Thyroid gland (tissue), 4 donors: ENCODE measurements at places on chromosomes 7 and 10.
A peak's percentile ranks its signal among the peaks of the same experiment; 100 is the strongest.

- DNase-seq = no peak
Measured at GRCh38 chr10:5528989-5529701, 4.4 kb downstream of the CALML3 start.

DNA sequence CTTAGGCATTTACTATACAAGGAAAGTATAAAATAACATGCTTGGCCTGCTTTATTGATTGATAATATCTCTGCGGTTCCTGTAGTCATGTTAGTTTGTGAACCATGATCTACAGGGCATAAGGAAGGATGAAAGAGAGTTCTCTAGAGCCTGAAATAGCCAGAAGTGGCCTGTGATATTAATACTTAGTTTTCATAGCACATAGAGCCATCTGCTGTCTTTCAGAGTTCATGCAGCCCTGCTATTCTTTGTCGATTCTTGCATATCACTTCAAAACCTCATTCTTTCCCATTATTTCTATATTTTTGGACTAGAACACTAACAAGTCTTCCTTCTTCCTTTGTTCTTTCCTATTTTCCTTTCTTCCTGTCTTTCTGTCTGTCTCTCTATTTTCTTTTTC lies 26.4 kb upstream of the PRKG1 start:
- no peak for DNase-seq

- DNase-seq = no peak
Measured at GRCh38 chr7:21429786-21430574, 2.1 kb downstream of the SP4 start.

- DNase-seq = no peak
Measured at GRCh38 chr10:122230222-122230621, 40.9 kb upstream of the BTBD16 start.

GRCh38 chr10:132035476-132035875 lies 30.3 kb upstream of the JAKMIP3 start:
- no peak for DNase-seq

GRCh38 chr7:17136126-17136525 lies 162.3 kb upstream of the AHR start:
- DNase-seq = no peak

DNA sequence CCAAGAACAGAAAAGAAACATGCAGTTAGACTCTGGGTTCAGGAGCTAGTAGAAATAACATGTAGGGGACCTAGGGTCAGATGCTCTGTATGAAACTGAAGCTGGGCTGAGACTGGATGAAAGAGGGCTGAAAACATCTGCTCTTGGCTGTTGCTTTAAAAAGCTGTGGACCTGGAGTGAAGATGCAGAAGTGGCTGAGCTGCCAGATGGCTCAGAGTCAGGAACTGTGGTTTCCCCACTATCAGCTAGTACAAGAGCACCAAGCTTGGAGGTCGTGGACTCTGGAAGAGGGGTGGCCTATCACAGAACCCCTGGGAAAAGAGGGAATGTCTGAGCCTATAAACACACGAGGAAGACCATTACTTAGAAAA lies 5.9 kb downstream of the ADK start:
- no peak for DNase-seq

- no peak for DNase-seq
Measured at GRCh38 chr7:13321316-13321715, 633.9 kb downstream of the ARL4A start.

- no peak for DNase-seq
Measured at GRCh38 chr7:16136896-16137295, 284.4 kb downstream of the CRPPA start.

DNA sequence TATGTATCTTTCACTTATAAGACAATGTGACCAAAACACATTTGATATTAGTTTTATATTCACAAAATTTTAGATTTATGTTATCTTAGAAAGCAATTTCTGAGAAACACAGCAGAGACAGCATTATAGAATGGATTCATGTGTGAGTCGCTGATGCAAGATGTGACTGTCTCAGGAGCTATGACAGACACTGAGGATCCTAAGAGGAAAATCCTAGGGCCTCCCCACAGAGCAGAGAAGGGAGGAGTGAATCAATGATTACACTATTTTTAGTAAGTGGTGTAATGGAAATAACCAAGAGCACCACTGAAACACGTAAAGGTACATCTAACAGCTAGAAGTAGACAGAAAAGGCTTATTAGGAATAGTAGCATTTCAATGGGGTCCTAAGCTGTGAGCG lies 204.0 kb upstream of the PTN start:
- DNase-seq = no peak

DNA sequence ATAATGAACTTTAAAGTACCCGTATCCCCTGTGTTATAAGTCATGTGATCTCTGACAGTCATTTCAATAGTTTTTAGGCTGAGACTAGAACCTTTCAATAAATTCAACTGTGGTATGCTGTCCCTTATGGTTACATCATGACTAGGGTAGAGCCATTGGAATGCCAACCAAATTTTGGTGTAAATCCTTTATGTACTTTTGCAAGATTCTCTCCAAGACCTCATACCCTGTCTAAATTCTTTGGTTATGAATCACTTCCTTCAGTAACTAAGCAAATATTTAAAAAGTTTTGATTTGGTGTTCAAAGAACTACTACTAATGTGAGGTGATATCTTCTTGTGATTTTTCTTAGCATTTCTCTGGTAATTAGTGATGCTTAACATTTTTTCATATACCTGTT lies 20.8 kb upstream of the OR6B1 start:
- no peak for DNase-seq

DNA sequence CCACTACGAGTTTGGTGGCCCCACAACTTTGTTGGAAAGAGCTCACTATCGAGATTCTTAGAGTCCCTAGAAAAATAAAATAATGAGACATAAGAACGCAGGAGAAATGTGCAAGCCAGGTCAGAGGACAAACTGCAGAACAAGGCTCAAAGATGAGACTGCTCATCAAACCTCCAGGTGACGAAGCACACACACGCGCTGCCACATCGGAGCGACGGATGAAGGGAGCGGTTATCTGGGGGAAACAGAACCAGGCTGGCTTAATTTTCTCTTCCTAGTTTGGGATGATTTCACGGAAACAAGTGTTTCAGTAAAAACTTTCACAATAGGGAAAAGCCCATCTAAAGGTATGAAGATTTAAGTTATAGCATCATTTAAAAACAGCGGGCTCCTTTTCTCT lies 231.3 kb downstream of the SFMBT2 start:
- DNase-seq = no peak

DNA sequence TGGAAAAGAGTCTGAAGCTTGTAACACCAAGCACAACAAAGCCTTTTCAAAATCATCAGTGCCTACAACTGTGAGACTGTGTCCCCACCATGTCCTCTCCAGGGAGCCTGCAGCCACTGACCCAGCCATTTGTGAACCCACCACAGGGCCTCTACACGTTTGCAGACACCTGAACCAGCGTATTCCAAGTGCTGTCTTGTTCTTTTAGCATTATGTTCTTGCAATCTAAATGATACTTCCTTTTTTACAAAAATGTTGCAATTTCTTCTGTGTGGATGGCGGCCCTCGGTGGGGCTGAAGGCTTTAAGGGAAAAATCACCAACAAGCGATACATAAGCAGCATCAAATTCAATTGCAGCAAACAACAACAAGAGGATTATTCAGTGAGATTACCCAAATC lies 403.2 kb upstream of the MGMT start:
- no peak for DNase-seq

GRCh38 chr10:49323171-49323895 lies 24.4 kb downstream of the C10orf71 start:
- no peak for DNase-seq

DNA sequence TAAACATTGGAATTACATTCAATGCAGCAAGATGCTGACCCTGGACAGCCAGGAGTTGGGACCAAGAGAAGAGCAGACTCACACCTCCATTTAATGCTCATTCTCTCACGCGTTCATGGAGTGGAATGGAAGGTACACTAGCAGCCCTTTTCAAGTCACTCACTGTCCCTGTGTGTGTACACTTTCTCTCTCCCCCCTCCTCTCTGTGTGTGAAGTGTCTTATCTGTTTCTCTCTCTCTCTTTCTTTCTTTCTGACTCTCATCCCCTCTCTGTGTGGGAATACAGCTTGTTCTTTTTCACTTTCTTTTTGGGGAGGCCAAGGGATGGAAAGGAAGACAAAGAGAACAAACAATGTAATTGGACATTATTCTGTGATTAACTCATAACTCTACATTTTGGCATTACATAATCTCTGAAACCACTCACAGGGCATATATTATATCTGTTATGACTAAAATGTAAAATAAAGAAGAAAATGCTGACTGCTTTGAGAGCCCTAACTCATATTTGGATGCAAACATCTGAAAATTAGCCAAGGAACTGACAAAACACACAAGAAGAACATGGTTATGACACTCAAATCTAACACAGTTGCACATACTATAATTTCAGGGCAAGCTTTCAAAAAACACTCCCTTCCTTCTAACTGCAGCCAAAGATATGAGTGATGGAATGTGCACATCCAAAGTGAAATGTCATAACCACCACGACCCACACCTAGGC lies 188.8 kb downstream of the PARD3 start:
- no peak for DNase-seq

DNA sequence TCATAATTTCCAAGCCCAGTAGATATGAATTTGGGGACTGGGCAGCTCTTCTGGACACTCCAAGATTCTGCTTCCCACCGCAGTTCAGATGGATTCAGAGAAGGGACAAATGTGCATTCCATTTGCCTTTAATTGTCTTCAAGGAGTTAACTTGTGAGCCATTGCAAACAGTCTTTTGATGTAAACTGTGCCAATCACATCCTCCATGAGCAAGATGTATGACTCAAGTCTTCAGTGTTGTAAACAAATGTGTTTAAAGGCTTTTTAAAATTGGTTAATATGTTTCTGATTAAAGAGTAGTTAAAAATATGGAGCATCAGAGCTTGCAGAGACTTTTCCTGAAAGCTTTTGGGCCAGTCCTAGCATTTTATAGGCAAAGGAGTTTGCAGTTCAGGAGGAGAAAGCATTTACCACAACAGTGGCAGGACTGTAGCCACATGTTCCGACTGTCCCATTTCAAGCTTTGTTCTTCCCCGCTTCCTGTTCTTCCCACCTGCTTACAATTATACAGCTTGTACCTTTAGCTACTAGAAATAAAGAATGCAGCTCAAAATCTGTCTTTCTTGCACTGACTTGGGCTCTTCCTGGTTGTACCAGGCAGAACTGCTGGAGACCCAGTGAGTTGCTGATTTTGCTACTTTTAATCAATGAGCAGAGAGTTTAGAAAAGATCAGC lies 6.2 kb downstream of the SLC18A2 start:
- no peak for DNase-seq

DNA sequence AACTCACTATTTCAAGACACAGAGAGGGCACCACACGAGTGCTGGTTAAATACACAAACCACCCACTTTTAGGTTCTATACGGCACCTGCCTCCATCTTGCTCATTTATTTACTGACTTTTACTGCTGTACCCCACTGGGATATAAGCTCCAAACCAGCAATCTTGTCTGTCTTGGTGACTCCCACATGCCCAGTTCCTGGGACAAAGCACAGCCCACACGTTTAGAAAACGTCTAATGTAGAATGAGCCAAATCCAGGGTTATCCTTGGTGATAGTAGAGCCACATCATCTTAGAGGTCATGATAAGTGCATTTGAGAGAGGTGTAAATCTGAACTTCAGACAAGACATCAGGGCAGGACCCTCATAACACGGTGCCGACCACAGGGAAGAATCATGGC lies 73.5 kb downstream of the NUDCD3 start:
- DNase-seq = no peak

DNA sequence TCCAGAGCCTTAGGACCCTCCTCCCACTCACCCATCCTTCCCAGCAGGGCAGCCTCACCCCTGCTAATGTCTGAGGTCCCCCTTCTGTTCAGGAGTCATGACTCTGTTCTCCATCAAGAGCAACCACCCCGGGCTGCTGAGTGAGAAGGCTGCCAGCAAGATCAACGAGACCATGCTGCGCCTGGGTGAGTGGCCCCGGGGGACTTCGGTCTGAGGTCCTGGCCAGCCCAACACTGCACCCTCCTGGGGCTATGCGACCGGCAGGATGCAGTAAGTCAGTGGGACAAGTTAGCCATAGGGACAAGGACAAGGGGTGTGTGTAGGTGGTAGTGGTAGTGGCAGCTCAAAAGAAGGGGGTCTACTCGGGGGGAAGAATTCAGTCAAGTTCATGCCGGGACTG lies 16.2 kb upstream of the AHCYL2 start:
- DNase-seq = peak; percentile 30

- peak; percentile 41 for DNase-seq
Measured at GRCh38 chr7:23055582-23056178, 41.8 kb upstream of the HYCC1 start.

DNA sequence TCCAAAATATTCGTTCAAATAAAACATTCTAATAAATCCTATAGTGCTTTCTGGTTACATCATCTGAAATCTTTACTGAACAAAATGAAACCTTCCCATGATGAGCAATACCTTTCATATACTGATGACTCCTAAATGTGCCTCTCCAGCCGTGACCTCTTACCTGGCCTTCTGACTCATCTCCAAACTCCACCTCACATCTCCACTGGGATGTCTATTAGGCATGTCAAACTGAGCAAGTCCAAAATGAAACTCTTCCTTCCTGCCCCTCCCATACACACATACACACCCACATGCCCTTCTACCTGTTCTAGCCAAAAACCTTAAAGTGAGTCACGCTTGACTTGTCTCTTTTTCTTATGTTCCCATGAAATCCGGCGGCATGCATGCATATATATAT lies 22.9 kb downstream of the GSAP start:
- no peak for DNase-seq

DNA sequence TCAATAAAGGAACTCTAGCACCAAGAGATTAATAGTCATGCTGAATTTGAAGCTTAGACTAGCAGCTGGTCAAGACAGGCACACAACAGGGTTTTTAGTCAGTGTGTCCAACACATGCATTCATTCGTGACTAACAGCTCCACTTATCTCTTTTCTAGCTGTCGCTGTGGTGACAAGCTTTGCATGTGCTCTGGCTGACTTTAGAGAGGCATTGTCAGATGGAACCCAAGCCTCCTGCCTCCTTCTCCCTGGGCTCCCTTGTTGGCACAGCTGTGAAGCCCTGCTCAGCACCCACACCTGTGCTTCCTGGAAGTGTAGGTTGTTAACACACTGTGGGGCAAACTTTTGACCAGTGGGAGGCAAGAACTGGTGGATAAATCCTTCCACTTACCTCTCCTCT lies 9.8 kb upstream of the AGK start:
- peak; percentile 42 for DNase-seq

GRCh38 chr10:36504758-36505157 lies 620.6 kb upstream of the ANKRD30A start:
- no peak for DNase-seq

- DNase-seq = no peak
Measured at GRCh38 chr10:5895365-5895764, 5.3 kb downstream of the FBH1 start.

DNA sequence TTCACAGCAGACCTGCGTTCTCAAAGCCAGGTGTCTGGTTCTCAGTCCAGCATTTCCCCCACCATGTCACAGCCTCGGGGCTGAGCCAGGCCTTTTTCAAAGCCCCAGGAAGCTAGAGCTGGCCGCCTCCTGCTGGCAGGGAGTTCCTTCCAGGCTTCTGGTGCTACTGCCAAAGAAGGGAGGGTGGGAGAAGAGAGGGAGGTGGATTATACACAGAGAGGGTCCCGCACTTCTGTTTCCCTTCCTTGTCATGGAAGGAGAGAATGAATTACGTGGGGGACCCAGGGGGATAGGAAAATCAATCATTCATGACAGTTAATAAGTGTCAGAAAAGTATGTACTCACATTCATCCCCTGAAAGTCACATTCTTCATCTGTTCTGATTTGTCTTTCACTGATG lies 600 bp upstream of the LGI1 start:
- DNase-seq = no peak
